ENCODE measurements at places on chromosomes 5 and 9.
A peak's percentile ranks its signal among the peaks of the same experiment; 100 is the strongest.

GRCh38 chr9:130064621-130065020 lies 10.9 kb downstream of the GPR107 start:
- DNase-seq = no peak

DNA sequence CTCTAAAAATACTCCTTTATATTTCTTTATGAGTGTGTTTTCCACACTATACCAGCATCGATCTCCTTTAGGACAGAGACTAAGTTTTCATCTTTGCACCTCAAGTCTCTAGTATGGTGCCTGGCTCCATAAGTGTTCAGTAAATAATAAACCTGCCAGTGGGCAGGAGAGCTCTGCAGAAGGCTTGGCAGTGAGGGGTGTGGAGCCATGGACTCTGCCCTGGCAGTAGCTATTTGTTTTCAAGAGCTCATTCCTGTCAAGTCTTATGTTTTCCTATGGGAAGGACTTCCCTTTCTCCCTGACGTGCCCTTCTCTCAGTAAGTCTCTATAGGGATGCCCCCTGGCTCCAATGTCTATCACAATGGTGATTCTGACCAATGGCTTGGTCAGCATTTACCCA lies 252.2 kb downstream of the PIK3R1 start:
- no peak for DNase-seq

DNA sequence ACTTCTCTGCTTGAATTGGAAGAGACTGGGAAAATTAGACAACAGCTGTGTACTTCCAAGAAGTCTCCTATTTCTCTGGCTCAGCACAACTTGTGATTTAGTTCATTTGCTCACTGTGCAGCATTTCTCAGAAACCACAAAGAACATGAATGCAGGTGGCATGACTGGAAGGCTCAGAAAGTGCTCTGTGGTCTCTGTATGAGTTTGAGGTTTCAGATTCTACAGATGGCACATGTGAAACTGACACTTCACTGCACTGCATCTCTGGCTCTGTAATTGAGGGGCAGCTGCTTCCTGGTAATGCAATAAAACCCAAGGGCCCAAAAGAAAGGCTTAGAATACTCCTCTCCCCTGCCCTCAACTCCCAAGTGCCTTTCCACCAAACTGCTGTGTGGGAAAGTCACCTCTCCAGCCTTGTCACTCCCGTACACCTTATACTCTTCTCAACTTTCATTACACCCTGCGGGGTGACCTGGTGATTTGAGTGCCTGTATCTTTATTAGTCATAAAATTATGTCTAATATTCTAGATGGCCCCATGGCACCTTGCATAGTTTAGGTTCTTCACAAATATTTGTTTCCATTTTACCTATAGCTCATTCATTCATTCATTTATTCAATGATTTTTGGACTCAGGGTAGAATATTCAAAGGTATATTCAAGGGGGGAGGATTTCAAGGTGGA lies 82.5 kb downstream of the ESM1 start:
- DNase-seq = peak; percentile 76

GRCh38 chr9:4864698-4865097 lies 72.0 kb downstream of the RCL1 start:
- no peak for DNase-seq

- DNase-seq = no peak
These were observed 1821.0 kb downstream of the EFNA5 start for GRCh38 chr5:105849701-105850100.

DNA sequence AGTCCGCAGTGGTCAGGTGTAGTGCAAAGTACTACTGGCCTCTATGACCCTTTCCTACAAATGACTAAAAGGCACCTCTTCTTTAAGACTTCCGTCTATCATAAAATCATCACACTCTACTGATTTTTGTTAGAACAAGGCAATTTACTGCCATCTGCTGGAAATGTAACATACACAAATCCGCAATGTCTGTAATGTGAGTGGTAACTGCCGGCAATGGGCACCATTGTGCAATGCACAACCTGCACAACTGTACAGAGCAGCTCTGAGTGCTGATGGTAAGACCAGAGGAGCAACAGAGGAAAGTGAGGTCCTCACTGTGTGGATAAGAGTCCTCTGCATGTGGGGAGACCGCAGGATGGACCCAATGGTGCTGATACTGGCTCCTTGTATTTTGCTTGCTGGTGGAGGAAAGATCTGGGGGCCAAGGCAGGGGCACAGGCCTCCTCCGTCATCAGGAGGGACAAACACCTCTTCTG lies 103.7 kb downstream of the ATPSCKMT start:
- DNase-seq = peak; percentile 51

DNA sequence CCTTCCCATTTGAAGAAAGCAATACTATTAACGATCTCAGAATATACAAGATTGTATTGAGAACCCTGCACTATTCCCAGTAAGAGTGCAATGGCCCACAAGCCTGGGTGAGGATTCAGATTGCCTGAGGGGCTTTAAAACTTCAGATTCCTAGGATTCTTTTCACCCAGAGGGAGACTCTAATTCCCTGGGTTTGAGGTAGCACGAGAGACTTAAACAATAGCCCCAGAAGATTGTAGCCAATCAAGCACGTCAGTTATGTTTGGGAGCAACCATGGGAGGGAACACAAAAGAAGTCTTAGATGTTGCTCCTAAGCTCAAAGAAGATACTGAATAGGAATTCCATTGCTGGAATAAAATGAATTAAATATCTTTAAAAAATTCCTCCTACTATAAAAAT lies 17.9 kb downstream of the MRPS27 start:
- no peak for DNase-seq

DNA sequence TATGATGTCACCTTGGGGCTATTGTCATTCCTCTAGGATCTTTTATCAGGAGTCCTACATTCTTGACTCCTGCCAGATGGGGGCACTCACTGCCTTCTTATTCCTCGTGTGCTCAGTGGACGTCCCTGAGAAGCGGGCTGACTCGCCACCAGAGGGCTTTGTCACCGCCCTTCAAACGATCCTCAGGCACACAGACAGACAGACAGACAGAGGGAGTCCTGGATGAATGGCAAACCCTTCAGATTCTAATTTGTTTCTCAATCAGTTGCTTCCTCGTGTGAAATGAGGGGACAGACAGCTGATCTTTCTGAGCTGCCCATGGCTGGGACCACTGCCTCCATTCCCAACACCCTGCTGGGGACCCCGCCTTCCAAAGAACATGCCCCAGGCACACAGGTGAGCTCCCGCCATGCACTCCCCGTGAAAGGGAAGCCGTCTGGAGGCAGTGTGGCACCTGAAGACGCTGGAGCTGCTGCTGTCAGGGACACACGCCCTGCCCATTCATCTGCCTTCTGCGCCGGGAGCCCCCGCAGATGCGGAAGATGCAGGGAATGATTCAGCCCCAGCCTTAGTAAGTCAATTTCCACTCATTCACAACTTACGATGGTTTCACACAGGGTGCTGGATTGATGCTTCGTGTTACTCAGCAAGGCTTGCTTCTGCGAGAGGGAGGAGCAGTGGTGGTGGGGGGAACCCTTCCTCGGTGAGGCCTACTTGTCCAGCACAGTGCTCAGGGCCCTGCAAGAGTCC lies 24.9 kb upstream of the SH3PXD2B start:
- peak; percentile 89 for DNase-seq

- DNase-seq = no peak
These were observed 384 bp upstream of the DMXL1 start for GRCh38 chr5:119070578-119070827.

DNA sequence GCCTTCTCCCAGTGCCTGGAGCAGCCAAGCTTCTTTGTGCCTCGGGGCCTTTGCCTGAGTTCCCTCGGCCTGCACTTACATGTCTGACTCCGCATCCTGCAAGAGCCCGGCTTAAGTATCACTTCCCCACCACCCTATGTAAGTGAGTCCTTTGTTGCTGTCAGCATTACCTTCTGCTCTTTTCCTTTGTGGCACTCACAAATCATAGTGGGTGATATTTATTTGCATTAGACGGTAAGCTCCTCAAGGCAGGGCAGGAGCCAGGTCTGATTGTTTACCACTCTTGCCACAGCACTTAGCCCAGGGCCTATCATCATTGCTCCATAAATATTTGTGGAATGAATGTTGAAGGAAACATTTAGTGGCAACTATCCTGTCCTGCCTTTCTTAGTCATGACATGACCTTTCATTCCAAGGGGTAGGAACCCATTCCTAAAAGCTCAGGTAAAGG lies 4.8 kb downstream of the GM2A start:
- peak; percentile 25 for DNase-seq

DNA sequence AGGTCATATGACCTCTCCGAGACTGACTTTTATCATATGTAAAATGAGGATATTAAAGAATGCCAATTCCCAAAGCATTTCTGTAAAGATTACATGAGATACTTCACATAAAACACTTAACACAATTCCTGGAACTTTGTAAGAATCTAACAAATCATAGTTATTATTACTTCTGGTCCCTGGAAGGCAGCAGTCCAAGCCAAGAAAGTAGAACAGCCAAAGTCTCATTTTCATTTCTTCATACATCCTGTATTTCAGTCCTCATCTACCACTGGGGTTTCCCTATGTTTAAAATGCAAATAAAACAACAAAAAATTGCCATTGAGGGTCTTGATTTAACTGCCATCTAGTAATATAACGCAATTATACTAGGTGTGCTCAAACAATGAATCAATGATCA lies 179.5 kb downstream of the MARCHF11 start:
- no peak for DNase-seq

- DNase-seq = no peak
These were observed 34.5 kb upstream of the TCF7 start for GRCh38 chr5:134079748-134080581.

DNA sequence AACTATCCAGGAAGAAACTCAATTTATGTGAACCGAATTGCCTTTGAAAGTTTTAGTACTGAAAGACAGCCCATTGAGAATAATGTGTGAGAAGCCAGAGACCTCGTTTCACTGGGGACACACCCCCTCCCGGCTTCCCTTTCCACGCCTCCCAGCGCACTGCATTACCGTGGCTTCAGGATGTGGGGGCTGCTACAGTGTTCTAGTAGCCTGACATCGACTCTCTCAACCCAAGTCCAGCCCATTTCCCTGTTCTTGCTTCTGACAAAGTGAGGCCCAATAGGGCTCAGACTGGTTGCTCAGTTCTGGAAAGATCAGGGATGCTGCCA lies 3.5 kb downstream of the PAX5 start:
- DNase-seq = no peak

GRCh38 chr5:95261437-95262175 lies 23.3 kb downstream of the MCTP1 start:
- DNase-seq = peak; percentile 54

GRCh38 chr5:180142021-180142765 lies 66.8 kb downstream of the RASGEF1C start:
- DNase-seq = no peak

GRCh38 chr9:35954942-35955546 lies 2.9 kb downstream of the OR2S2 start:
- peak; percentile 84 for DNase-seq

DNA sequence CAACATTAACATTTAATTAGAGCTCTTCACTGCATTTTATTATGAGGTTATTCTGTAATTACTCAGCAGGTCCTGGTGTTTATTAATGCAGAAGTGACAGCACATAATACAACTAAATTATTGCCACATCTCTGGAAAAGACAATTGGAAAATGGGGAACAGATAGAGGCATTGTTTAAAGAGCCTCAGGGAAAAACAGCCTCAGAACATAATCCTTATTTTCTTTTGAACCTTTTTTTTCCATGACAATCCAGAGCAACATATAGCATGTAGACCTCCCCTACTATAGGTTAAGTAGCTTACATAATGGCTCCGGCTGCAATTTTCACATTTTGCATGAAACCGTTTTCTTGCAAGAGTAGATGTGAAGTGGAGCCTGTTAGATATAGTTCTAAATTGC lies 87.2 kb downstream of the RMI1 start:
- DNase-seq = no peak

DNA sequence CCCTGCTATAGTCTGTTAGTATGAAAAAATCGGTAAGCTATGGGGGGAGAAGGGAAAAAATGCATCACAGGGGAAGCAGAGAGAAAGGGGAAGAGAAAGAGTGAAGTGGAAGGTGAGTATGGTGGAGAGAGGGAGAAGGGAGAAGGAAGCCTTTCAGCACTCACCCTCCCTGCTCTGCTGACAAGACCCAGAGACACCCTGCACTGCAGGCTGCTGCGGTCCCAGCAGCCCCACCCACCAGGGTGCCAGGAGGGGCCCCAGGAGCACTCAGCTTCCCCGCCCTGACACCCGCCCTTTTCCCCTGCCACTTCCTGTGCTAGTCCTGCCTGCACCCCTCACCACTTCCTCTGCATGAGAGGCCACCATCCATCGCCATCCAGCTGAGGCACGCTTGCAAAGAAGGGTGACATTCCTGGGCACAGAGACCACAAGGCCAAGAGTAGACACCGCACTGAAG lies 12.7 kb downstream of the STK10 start:
- DNase-seq = no peak

- no peak for DNase-seq
These were observed 53.9 kb upstream of the UBAC1 start for GRCh38 chr9:136014924-136015633.

DNA sequence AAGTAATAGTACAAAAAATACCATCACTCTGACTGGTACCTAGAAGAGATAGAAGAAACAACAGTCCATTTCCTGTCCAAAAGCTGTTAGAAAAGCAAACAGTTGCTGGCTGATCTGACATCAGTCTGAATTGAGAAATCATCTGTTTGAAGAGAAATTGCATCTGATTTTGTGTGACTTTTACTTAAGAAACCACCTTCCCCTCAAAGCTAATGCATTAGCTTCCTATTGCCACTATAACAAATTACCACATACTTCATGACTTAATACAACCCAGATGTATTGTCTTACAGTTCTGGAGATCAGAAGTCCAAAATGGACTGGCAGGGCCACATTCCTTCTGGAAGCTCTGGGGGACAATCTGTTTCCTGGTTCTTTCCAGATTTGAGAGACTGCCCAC lies 385.9 kb upstream of the TLE4 start:
- peak; percentile 26 for DNase-seq

GRCh38 chr9:86413971-86414880 lies 60.0 kb upstream of the TUT7 start:
- DNase-seq = peak; percentile 49

GRCh38 chr9:126365780-126366179 lies 39.2 kb downstream of the MVB12B start:
- no peak for DNase-seq

DNA sequence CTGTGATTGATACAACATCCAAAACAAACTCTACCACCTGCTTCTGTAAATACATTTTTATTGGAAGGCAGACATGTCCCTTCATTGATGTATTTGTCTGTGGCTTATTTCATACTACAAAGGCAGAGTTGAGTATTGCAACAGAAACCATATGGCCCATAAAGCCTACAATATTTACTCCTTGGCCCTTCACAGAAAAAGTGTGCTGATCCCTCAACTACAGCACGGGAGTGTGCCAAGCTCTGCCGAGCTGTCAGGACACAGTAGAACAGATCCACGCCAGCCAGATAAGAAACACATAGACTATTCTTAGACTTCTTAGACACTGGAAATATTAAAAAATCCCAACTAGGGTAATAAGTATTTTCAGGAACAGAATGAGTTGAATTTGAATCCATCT lies 13.2 kb downstream of the TICAM2 start:
- DNase-seq = peak; percentile 64

DNA sequence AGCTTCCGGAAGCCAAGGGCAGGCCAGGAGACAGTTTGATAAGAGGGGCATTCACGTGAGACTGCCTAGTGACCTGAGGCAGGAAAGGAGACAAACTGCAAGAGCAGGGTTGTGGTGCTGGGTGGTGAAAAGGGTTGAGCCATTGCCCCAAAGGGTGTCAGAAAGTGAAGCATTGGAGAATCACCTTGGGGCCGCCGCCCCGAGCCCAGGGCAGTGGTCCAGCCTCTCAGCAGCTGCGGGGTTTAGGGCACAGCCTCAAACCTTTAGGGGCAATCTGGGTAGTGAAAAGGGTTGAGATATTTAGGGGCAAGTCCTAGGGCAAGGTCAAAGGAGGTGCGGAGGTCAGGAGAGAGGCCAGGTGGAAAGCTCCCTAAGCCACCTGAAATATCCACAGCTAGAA lies 10.4 kb upstream of the ANKRD33B start:
- DNase-seq = no peak

- peak; percentile 39 for DNase-seq
These were observed 167.4 kb downstream of the GAPVD1 start for GRCh38 chr9:125428902-125429467.

All from fibroblast of villous mesenchyme (primary cell).